Central memory CD4-positive, alpha-beta T cell (primary cell): ENCODE measurements at places on chromosomes 7 and 10.

GRCh38 chr7:51901489-51901840, 584.9 kb upstream of the COBL start:
- DNase-seq: no peak

DNA sequence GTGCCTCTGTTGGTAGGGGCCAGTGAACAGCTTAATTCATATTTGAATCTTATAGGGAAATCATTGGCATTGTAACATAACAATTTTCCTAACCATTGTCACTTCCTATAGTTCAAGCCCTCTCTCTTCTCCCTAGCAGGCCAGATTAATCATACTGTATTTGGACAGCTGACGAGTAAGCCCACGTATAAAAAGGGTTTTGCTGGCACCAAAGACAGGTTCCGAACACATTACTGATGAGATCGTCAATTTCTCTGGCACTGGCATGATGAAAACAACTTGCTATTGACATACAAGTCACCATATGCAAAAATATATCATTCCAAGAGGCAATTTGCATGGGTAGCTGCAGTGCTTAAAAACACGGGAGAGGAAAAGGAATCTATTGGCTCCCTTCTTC, 891.1 kb upstream of the AUTS2 start:
- no peak for DNase-seq

DNA sequence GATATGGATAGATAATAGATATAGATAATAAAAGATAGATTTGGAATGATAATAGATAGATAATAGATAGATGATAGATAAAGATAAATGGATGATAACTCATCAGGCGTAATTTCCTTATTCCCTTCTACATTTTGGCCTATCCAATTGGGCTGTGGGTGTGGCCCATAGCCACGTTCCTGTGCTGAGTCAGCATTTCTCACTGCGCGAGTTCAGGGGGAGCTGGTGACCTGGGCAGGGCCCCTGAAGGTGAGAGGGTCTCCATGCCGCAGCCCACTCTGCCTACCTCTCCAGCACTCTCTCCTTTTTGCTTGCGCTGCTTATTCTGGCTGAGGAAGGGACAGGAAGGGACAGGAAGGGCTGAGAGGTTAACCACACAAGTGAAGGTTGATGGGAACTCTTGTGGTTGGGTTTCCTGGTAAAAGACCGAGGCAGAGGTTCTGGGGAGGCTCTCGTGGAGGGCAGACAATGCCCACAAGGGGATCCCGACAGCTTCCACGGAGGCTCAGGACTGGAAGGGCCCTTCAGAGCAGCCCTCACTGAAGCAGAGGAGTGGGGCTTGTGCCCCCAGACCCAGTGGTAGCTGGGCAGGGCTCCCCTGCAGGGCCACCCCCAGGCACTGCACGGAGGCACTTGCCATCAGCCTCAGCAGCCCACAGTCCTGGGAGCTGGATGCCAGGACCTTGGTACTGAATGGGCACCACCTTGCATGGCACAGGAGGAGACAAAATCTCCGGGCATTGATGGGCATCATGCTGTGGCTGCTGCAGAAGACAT, 247.3 kb upstream of the PITRM1 start:
- no peak for DNase-seq

DNA sequence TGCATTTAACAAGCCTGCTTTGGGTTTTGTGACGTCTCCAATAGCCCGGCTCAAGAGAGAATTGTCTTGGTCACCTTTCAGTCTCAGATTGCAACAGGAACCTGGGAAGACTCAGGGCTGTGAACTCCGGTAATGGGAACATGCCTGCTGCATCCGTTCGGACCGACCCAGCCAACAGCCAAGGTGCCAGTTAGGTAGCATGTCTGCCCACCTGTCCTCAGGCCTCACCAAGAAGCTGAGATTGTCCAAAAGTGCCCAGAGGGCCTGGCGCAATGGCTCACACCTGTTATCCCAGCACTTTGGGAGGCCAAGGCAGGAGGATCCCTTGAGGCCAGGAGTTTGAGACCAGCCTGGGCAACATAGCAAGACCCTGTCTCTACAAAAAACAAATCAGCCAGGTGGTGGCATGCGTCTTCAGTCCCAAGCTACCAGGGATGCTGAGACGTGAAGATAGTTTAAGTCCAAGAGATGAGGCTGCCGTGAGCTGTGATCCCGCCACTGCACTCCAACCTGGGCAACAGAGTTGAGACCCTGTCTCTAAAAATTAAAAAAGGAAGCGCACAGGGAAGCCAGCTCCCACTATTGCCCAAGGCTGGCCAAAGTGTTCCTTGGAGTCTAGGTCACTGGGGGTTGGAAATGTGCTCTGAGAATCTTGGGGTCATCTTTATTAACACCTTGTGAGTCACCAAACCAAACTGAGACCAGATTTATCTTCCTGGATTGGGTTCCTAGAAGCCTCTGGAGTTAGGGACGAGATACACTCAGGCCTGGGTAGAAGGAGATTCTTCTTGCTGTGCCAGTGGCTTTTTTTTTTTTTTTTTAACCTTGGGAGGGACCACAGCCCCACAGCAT, 26.9 kb downstream of the BAG3 start:
- no peak for DNase-seq

- DNase-seq: no peak
Measured at GRCh38 chr7:72101444-72101843, 310.7 kb downstream of the CALN1 start.

DNA sequence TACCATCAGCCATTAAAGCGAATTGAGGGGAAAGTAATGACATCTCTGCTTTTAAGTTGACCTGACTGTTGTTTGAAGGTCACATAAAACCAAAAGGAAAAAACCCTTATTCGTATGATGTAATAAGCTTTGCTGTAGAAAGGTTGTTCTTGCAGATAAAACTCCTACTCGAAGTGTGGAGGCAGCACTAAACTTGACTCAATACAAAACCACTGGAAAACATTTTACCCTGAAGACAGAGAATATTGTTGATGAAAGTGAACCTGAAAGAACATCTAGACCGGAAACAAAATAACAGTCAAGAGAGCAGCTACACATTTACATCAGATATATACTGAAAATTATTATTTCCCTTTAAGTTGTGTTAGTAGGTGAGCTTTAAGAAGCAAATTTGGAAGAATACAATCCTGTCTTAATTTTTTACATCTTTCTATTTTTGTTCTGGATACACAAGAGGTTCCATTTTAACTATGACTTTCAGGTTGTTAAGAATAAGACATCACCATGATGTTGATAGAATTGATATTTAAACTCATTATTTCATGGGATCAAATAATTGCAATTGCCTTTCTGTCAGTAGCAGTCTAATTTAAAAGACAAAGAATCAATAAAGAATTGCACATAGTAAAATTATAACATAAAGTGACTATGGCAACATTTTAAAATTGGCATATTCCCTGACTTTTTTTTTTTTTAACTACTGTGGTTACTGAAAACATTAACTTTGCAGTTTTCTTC, 6.4 kb downstream of the ETV1 start:
- DNase-seq: no peak

GRCh38 chr7:44852590-44852989, 4.7 kb upstream of the H2AZ2 start:
- DNase-seq: no peak

DNA sequence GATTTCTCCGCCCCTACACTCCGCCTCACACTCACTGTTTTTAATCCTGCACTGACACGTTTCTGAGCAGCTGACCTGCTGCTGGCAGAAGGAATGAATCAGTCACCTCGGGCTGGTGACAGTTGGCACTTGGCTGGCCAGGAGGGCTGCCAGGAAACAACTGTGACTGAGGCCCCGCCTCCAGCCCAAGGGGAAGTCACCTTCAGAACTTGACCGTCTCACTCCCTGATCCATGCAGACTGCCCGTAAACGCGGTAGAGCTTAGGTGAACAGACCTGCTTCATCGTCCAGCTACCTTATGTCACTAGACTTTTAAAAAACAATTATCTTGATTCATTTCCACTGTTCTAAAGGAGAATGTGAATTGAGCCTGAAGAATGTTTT, 107.5 kb downstream of the DOCK1 start:
- no peak for DNase-seq

DNA sequence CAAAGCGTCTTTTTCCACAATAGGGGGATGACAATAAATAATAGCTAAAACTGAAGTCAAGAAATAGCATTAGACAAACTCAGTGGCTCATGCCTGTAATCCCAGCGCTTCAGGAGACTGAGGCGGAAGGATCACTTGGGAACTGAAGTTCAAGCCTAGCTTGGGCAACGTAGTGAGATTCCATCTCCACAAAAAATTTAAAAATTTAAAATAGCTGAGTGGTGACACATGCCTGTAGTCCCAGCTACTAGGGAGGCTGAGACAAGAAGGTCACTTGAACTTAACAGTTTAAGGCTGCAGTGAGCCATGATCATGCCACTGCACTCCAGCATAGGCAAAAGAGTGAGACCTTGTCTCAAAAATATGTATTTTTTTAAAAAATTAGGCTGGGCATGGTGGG, 107.9 kb downstream of the AKR1D1 start:
- DNase-seq: no peak

- DNase-seq: no peak
Measured at GRCh38 chr7:98240961-98241673, 10.9 kb downstream of the TECPR1 start.

GRCh38 chr7:371779-372545, 82.0 kb downstream of the FOXL3 start:
- DNase-seq: no peak

DNA sequence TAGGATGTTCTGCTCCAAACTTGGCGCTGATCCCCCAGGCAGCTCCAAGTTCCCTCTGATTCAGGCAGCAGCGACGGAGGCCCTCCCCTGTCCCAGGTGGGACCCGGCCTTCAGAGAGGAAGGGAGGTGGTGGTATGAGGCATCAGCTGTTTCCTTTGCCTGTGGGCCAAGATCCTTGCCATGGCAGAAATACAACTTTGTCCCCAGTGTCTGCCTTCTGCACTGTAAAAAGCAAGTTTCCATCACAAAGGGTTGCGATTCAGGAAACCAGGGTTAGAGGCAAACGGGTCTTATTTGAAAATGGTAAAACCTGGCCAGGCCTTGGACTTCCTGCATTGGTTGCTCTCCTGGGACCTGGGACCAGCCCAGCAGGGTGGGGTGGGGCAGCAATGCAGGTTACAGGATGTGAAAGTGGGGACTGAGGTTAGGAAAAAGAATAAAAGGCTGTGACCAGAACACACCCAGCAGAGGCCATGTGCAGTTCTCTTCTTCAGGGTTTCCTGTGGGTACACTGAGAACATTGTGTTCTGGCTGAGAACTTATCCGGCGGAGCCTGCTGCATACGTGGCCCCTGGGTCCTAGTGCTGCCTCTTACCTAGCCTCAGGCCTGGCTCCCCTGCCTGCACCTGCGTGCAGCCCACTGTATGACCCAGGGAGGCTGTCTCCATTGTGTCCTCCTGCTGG, 25.1 kb upstream of the DDIT4 start:
- peak; percentile 87 for DNase-seq

DNA sequence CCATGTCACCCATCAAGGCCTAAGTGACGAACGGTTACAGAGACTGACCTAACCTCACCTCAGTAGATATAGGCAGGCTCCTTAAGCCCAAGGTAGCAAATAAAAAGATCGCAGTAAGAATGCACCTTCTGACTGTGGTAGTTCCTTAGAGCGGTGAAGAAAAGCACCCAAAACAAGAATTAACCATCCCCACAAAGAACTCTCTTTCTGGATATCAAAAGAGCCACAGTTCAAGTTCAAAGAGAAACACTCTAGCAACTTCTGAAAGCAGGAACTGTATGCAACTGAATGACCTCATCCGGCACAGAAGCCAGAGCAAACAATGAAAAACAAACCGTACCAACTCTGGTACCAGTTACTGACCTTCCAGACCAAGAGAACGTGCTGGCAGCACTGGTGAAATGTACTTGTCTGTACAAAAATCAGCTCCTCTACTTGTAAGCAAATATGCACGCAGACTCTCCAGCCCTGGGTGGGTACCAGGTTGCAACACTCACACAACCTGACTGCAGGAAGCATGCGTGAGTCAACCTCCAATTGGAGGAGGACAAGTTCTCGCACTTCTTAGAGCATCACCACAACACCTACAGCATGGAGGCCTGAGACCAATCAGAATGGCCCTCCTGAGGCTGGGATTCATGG, 202.7 kb downstream of the FAM107B start:
- peak; percentile 89 for DNase-seq

DNA sequence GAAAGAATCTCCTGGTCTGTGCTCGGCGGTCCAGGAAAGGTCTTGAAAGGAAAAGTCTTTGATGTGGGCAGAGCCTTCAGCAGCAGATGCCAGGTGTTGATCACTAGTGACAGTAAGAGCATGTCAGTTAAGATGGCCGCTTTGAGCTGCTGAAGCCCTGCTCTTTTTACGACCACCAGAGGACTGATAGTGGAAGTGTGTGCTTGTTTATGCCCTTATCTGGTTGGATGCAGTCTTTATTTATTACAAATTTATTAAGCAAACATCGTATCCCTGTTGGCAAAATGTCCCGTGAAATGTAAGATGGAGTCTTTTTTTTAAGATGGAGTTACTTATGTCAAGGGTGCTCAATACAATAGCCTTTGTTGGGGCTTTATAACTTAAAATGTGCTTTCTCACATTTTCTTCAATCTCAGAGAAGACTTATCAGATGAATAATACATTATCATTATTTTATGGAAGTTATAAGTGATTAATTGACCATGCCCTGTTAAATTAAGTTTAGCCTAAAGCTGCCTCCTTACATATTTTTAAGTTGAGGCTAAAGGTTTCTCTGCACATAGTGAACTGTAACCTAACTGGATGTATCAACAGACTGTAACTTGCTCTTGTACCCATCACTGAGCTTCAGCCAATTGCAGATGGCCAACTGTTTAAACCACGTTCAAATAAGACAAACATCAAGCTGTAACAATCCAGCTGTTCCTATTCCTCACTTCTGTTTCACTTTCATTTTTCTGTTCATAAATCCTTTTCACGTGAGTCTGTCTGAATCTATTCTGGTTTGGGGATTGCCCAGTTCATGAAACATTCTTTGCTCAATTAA, 97.4 kb upstream of the PIK3CG start:
- DNase-seq: peak; percentile 3

DNA sequence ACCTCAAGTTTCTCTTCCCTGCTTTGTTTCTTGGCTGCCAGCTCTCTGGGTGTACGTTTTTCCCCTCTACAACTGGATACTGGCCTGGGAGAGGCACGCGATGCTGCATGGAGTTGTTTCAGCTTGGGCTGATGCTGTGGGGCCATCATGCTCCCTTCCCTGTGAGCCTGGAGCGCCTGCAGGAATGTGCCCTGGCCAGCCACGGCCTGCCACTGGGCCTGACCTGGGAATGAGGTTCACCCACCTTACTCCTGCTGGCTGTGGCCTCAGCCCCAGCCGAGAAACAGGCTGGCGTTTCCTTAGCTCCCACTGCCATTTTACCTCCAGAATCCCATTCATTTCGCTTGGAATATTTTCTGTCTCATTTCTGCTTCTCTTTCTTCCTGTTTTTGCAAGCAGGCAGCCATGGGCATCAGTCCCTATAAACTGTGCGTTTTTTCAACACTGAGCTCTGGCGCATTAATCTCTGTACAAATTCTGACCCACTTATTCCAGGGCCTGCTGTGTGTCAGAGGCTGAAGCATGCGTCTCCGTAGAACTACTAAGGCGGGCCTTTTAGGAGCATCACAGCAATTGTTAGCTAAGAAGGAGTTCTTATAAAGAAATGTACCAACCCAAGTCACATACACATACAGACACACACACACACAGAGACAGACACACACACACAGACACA, 57.9 kb downstream of the GATA3 start:
- no peak for DNase-seq
